ENCODE measurements at places on chromosomes 12 and 14. TPM values are rescaled to one million over a fixed set of nuclear protein-coding genes. Genes with fewer than 3 reads are reported as not detected.

Gene MYRFL
- total RNA-seq = not detected

Gene ALDH1L2
- total RNA-seq = 18.5 TPM

Gene RNASE1
- not detected for total RNA-seq

Gene ANO2
- total RNA-seq = 0.21 TPM

Gene POTEG
- 20.4 TPM for total RNA-seq

Gene MIPOL1
- total RNA-seq = 11.9 TPM

Gene DACT1
- 2.8 TPM for total RNA-seq

Gene SUOX
- total RNA-seq = 14.9 TPM

Gene RNU4-1
- under 0.01 TPM for total RNA-seq

Gene SLC38A2
- total RNA-seq = 336 TPM

Gene CLEC4A
- not detected for total RNA-seq

Gene HSPB8
- total RNA-seq = 2.9 TPM

Gene GPR84
- total RNA-seq = 0.16 TPM

Gene CEBPE
- not detected for total RNA-seq

Gene NANOG
- total RNA-seq = not detected

Gene NFE2
- total RNA-seq = 2.5 TPM

Gene TEX52
- total RNA-seq = not detected

Gene SLC10A1
- total RNA-seq = not detected

Gene GALNT16
- total RNA-seq = 0.08 TPM

Gene CMA1
- total RNA-seq = not detected

Gene TEX22
- 0.27 TPM for total RNA-seq

Gene VAMP1
- total RNA-seq = 12.0 TPM

Gene LETMD1
- 78.2 TPM for total RNA-seq

Gene CCDC175
- not detected for total RNA-seq

Gene CCDC177
- total RNA-seq = not detected

Gene MGAT4C
- total RNA-seq = 0.90 TPM

Gene DTX1
- total RNA-seq = 3.5 TPM

Gene KRT79
- 0.34 TPM for total RNA-seq

Gene IL31
- total RNA-seq = not detected

Gene VPS33A
- 20.5 TPM for total RNA-seq

Gene USP44
- 0.24 TPM for total RNA-seq

Gene ADCY6
- total RNA-seq = 23.9 TPM

Gene KRT83
- 0.08 TPM for total RNA-seq

Gene KRT6C
- total RNA-seq = not detected

Gene KRT2
- total RNA-seq = not detected

Measured in A375 (cell line).